ENCODE measurements at places on chromosomes 6 and 20.

GRCh38 chr6:142469220-142469619 is 167.4 kb downstream of the ADGRG6 start:
- DNase-seq, result no peak

DNA sequence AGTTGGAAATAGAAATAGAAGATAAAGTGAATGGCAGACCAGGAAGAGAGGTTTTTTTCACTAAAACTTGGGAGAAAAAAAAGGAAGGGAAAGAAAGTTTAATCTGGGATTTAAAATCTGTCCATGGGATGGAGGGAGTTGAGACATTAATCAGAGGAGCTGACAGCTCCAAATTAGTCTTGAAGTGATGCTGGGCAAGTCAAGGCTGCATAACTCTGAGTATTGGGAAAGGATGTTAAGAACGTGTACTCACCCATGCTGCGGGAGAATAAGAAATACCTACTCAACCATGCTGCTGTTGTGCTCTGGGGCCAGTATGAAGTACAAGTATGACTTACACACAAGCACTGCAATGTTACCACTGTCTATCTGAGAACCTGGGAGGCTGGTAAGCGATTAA is 47.5 kb downstream of the SNRNP48 start:
- no peak for DNase-seq

GRCh38 chr6:10305790-10306415 is 109.0 kb downstream of the TFAP2A start:
- no peak for DNase-seq

- no peak for DNase-seq
Observed at GRCh38 chr6:84811351-84811750, 47.0 kb upstream of the TBX18 start.

- DNase-seq, result no peak
Observed at GRCh38 chr6:169044381-169045230, 209.0 kb downstream of the THBS2 start.

GRCh38 chr6:160007611-160008010 is 38.7 kb downstream of the IGF2R start:
- no peak for DNase-seq

GRCh38 chr6:83490217-83490807 is 22.0 kb upstream of the PRSS35 start:
- no peak for DNase-seq

GRCh38 chr6:15962449-15962764 is 166.5 kb upstream of the MYLIP start:
- peak; percentile 73 for DNase-seq

- peak; percentile 19 for DNase-seq
Observed at GRCh38 chr6:46175446-46175845, 4.7 kb upstream of the ENPP5 start.

- no peak for DNase-seq
Observed at GRCh38 chr6:3712827-3713665, 38.5 kb downstream of the PXDC1 start.

GRCh38 chr20:23459461-23460150 is 6.9 kb upstream of the CST11 start:
- no peak for DNase-seq

GRCh38 chr20:62799459-62799858 is 3.2 kb downstream of the MRGBP start:
- DNase-seq, result no peak

DNA sequence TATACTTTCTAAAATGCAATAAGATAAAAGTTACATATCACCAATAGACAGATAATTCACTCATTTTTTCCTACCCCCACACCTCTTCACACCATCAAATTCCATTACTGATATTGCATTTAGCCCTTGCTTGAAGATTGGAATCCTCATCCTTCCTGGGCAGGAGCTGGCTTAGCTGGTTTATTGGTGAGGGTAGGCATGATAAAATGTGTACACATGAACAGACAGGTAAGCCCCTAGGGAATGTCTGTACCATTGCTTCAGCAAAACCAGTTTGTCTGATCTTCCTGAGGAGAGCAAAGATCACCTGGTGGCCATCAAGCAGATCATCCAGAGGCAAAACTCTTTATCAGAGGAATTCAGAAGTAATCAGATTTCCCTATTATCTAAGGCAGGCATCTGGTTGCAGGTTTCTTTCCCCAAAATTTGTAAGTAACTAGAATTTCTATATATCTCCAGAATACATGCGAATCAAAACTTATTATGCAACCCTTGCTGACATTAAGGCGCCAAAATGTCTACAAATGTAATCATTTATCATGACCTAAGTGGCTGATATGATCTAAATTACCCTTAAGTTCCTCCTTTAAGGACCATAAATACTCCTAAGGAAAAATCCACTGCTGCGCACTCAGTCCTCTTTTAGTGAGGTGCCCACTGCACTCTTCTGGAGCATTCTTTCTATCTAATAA is 6.6 kb upstream of the FABP7 start:
- DNase-seq, result no peak

GRCh38 chr6:67127041-67127440 is 1420.0 kb upstream of the EYS start:
- DNase-seq, result no peak

- DNase-seq, result no peak
Observed at GRCh38 chr6:17839513-17840223, 132.9 kb upstream of the NUP153 start.

- no peak for DNase-seq
Observed at GRCh38 chr6:117478853-117479231, 3.6 kb upstream of the DCBLD1 start.

- DNase-seq, result no peak
Observed at GRCh38 chr6:133528566-133528965, 287.4 kb downstream of the EYA4 start.

DNA sequence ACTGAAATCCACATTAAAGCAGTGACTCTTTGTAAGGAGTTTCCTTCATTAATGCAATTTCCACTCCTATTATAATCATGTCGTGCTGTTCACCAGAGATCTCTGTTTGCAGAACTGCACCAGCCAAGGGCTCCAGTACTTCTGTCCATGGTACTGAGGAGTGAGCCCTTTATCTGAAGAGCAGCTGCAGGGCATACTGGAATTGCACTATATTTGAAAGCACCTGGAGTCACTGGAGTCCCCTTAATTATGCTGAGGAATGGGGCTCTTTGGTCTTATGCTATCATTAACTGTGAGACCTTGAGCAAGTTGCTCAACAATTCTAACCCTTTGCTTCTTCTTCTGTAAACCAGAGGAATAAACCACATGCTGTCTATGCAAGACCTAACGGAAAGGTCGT is 61.7 kb upstream of the NUP153 start:
- DNase-seq, result peak; percentile 31

DNA sequence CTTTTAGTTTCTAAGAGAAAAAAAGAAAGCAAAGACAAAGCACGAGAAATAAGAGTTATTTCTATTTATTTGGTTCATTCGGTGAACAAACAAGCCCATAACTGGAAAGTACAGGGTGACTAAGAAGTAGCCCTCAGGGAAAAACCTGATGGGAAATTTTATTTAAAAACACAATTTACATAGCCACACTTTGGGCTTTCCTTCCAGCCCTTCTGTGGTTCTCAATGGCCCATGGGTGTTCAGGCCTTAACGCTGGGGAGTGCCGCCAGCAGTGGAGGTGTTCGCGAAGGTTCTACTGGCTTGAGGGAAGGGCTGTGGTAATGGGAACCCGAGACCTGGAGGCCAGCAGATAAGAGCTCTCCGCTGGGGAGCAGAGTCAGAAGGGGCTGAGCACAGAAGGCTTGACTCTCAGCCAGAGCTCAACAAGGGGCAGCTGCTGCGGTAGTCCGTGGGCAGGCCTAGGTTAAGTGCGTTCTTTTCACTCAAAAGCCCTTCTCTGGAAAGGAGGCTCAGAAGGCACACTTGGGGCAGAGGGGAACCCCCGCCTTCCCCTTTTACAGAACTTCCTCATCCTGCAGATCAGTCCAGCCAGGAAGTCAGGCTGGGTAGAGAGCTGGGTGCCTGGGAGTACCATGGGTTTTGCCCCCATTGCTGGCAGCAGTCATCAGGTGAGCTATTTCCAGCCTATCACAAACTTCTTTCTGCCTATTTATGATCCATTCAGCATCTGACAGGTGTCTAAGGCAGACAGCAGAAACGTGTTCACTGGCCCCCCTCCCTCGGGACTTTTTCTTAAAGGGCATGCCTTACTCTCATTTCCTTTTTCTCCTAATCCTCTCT is 8.8 kb upstream of the CD83 start:
- DNase-seq, result no peak

DNA sequence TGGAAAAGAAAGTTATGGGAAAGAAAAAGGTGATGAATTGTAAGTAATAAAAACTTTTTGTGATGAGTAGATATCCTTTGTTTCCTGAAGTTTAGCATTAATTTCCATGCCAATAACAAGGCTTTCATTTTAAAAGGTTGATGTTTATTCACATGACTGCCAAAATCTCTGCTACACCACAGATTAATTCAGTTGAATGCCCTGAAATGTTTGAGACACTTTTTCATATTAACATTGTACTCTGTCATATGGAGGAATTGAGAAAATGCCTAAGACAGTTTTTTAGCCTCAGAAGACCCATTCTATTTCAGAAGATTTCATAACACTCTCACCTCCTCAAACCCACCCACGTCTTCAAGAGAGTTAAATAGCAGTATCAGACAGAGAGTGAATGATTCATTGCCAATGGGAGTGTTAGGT is 115.5 kb downstream of the ADGRG6 start:
- no peak for DNase-seq

GRCh38 chr6:140533526-140533925 is 1159.1 kb upstream of the CITED2 start:
- no peak for DNase-seq

GRCh38 chr20:4936851-4937406 is 64.4 kb downstream of the SLC23A2 start:
- no peak for DNase-seq

DNA sequence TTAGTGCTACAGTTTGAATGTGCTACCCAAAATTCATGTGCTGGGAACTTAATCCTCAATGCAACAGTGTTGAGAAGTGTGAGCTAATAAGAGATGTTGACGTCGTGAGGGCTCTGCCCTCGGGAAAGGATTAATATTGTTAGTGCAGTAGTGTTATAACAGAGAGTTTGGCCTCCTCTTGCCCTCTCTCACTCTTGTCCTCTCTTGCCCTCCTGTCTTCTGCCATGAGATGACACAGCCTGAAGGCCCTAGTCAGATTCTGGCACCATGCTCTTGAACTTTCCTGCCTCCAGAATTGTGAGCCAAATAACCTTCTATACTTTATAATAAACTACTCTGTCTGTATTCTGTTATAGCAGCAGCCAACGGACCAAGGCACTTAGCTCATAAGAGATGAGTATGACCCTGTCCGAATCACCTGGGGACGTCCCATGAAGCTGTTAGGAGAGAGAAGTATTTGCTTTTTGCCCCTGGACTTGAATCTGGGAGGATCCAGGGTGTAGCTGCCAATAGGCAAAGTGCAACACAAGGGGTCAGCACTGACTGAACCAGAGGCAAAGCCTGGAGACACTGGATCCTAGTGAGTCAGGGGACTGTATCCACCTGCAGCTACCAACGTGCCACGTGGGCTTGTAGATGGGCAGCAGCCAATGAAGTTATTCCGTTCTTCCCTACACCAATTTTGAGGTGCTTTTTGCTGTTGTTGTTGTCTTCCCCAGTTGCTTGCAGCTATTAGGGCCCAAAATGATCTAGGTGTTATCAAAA is 233.7 kb downstream of the THBS2 start:
- DNase-seq, result peak; percentile 57

- no peak for DNase-seq
Observed at GRCh38 chr6:105934708-105935107, 151.4 kb upstream of the PRDM1 start.

DNA sequence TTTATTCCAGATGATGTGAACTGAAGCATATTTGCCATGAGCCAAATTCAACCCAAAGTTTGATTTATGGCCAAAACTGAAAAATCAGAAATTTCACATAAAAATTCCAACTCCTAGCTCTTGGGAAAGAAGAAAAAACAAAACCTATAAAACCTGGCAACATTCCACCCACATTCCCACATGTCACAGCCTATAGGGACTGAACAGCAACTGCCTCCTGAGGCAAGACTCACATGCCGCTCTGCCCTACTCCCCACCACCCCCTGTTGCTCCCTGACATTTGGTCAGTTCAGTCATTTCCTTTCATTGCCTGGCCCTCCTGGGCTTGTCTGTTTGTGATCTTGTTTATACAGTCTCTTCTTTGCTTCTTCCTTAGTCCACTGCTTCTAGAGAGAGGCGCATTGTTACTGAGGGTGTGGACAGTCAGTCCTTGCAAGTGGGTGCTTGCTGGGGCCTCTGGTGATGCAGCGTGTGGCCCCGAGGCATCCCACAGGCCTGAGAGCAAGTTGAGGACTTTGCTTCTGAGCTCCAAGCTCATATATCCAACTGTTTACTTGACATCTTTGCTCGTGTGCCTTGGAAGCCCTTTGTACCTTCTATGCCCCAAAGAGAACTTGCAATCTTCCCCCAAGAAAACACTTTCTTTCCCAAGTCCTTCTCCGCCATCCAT is 31.4 kb downstream of the NFATC2 start:
- DNase-seq, result no peak

DNA sequence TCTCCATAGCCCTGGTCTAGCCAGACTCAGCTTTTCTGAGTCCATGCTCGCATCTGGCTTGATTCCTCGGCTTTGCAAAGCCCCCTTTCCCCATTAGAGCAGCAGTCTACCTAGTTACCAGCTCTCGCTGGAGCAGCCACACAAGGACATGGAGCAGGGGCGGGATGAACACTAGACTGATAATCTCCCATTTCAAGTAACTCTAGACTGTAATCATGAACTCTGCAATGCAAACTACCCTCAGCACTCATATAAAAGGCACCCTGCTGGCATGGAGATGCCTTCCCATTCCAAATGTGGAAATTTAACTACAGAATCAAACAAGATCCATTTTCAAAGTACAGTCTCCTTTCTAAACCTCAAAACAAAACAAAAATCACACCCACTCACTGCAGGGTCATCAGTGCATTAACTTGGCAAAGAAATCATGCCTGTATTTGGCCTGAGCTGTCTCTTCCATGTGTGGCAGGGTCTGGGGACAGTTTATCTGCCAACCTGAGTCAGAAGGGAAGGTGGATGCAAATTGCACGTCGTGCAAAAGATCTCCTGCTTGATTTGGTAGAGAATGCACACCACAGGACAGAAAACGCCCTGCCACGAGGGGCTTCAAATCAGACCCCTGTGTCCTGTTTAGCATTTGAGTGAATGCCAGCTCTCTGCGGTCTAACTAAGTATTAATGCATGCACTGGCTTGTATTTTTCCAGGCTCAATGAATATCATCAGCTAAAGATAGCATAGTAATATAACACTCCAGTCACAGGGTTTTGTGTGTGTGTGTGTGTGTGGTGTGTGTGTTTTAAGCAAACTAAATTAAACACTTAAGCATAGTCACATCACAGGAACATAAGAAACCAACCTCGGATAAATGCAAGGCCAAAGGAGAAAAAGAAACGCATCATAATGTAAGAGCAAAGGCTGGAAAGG is 85.3 kb downstream of the MYLK4 start:
- peak; percentile 6 for DNase-seq

GRCh38 chr20:23445596-23446217 is 6.2 kb downstream of the CSTL1 start:
- DNase-seq, result peak; percentile 88

GRCh38 chr6:87922947-87923330 is 124.7 kb upstream of the SPACA1 start:
- DNase-seq, result no peak

GRCh38 chr6:4901386-4902061 is 102.3 kb downstream of the RPP40 start:
- no peak for DNase-seq
